ENCODE measurements at places on chromosomes 12 and 14.

DNA sequence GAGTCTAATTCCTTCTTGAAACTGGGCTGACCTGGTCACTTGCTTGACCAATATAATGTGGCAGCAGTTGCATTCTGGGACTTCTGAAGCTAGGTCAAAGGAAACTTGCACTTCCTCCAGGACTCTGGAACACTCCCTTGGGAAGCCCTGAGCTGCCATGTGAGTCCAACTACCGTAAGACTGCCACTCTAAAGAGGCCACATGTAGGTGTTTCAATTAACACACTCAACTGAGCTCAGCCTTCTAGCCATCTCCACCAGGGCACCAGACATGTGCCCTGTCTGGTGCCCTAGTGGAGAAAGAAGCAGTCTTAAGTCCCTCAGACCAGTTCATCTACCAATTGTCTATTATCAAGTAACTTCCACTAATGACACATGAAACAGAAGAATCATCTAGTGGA lies 6.1 kb upstream of the TEP1 start:
- no peak for DNase-seq
- H3K27ac ChIP-seq = no peak overlapping the region
- H3K4me1 ChIP-seq = no peaks in the 10 kb centered on the region
- H3K4me3 ChIP-seq = no peak overlapping the region
- H3K36me3 ChIP-seq = no peaks in the 10 kb centered on the region
- no peaks in the 10 kb centered on the region for H3K27me3 ChIP-seq

DNA sequence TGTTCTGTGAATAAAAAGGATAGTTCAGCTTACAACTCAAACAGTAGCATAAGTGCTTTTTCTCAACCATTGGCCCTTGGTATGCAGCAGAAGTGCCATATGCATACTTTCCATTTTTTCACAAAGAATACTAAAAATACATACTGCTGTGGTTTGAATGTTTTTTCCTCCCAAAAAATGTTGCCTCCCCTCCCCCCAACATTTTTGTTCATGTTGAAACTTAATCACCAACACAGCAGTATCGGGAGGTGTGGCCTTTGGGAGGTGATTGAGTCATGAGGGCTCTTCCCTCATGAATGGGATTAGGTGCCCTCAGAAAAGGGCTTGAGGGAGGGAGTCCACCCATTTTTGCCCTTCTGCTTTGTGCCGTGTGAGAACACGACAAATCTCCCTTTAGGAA lies 198.6 kb downstream of the ESR2 start:
- H3K4me3 ChIP-seq = no peak overlapping the region
- no peak for DNase-seq
- no peaks in the 10 kb centered on the region for H3K4me1 ChIP-seq
- peaks cover 39% of the 10 kb centered on the region for H3K36me3 ChIP-seq
- no peaks in the 10 kb centered on the region for H3K27me3 ChIP-seq
- no peak overlapping the region for H3K27ac ChIP-seq

DNA sequence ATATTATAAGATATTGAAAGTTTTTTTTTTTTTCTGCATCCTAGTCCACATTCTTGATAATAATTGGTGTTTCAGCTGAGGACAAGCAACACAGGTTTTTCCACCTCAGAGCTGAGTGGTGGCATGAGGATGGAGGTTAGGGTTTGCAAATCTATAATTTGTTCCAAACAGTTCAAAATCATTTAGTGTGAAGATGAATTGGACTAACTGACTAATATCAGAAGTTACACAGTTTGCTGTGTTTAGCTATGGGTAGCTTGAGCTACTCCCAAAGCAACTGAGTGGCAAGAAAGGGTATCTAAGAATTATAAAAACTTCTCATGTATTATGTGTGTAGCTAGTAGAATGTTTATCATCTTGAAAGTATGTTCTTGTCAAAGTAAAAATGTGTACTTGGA lies 17.1 kb downstream of the EID3 start:
- no peaks in the 10 kb centered on the region for H3K4me1 ChIP-seq
- H3K4me3 ChIP-seq = no peak overlapping the region

DNA sequence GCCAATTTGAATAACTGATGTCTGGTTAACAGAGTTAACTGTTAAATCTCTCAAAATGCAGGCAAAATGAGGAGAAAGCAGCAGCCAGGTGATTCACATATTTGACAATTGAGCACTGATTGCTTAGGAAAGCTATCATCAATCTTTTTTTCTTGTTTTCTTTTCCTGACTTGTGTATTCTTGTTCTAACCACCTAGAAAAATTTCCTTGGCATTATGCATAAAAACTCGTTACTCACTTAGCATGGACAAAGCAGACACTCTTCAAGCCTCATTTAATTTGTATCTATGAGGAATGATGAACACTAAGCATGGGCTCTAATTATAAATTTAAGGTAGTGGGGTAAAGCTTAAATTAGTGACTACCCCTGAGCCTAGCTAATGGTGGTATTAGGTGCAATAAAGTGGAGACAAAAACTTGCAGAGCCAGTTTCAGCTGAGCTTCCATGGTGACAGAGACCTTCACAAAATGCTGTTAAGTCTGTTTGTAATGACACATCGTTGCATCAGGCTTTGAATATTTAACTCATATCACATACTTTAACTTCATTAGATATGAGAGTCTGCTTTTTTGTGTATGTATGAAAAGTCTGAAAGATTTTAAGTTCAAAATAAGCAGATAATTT lies 52.0 kb downstream of the RASSF9 start:
- no peak overlapping the region for H3K4me3 ChIP-seq
- H3K27me3 ChIP-seq = no peaks in the 10 kb centered on the region
- no peaks in the 10 kb centered on the region for H3K4me1 ChIP-seq
- H3K36me3 ChIP-seq = no peaks in the 10 kb centered on the region
- DNase-seq = no peak

DNA sequence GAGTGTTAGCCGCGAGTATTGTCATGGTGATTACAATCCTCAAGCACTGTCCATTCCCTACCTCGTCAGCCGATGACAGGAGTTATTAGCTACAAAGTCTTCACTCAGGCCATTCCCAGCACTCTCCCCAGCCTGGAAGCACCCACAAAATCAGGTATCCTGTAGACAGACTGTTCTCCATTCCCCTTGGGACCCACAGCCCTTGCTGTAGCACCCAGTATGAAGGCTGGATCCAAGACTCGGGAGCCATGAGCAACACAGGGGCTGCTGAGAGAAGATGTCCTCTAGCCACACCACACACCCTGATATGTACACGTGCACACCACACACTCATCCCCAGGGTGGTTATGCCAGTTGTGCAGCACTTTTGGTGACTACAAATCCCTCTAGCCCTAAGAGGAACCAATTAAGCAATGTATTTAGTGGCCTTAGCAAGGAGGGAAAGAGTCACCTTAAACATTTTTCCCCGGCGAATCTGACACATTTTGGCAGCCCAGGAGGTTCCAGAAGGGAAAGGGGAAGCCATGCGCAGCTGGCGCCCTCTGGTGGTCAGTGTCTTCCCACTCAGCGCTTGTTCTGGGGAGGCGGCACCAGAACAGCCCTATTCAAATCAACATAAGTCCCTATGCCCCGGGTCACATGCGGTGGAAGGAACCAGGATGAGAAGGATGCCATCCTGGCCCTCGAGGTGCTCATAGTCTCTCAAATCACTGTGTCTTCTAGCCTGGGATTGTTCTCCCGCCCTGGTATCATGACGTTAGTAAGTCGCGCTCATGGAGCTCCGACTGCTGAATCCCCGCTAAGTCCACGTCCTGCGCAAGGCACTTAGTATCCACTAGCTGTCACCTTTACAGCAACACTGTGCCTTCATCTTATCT lies 96.9 kb downstream of the GCH1 start:
- H3K4me3 ChIP-seq = peak overlapping the region; percentile 42
- no peak overlapping the region for H3K27ac ChIP-seq
- H3K4me1 ChIP-seq = peaks cover 7% of the 10 kb centered on the region
- H3K36me3 ChIP-seq = no peaks in the 10 kb centered on the region
- no peaks in the 10 kb centered on the region for H3K27me3 ChIP-seq

- no peaks in the 10 kb centered on the region for H3K27me3 ChIP-seq
- peak overlapping the region; percentile 66 for H3K4me3 ChIP-seq
- no peaks in the 10 kb centered on the region for H3K36me3 ChIP-seq
- peak; percentile 79 for DNase-seq
- H3K27ac ChIP-seq = peak overlapping the region; percentile 72
These were observed 700 bp downstream of the SLC35E3 start for GRCh38 chr12:68746572-68747180.

- no peaks in the 10 kb centered on the region for H3K27me3 ChIP-seq
- H3K4me1 ChIP-seq = no peaks in the 10 kb centered on the region
- H3K27ac ChIP-seq = no peak overlapping the region
These were observed 1.5 kb upstream of the KSR2 start for GRCh38 chr12:117970334-117970733.

DNA sequence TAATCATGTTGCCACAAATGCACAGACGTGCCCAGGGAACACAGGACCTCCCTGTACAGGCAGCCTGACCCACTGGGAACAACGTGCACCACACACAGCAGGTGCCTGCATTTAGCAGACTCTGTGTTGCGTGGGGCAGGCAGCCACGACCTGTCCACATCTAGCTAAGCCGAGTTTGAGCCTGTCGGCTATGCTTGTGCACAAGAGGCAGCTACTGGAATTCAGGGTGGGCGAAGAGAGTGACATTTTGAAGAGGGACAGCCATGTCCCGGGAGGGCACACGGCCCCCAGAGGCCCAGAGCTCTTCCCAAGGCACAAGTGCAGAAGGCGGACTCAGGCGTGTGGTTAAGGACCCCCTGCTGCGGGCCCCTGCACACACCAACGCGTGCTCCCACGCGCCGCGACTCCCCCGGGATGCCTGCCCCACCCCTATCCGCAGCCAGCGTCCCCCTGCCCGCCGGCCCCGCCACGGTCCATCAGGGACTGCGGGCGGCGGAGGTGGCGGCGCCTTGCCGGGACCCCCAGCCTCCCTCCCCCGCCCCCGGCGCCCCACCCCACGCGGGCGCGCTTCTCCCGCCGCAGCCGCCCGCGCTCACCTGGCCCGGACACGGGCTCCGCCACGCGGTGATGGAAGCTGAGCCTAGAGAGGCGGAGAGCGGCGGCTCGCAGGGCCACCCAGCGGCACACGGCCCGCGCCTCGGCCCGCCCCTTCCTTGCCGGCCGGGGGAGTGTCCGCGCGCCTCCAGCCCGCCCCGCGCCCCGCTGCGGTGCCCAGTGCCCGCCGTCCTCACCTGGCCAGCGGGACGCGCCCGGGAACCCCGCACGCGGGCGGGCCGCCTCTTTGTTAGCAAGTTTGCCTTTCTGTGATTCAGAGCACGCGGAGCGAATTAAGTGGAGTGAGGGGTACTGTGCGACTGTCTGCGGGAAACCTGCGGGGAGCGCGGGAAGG lies 125.3 kb upstream of the PRMT8 start:
- peak overlapping the region; percentile 47 for H3K4me3 ChIP-seq
- H3K27ac ChIP-seq = no peak overlapping the region
- no peak for DNase-seq
- H3K4me1 ChIP-seq = no peaks in the 10 kb centered on the region
- H3K27me3 ChIP-seq = no peaks in the 10 kb centered on the region

DNA sequence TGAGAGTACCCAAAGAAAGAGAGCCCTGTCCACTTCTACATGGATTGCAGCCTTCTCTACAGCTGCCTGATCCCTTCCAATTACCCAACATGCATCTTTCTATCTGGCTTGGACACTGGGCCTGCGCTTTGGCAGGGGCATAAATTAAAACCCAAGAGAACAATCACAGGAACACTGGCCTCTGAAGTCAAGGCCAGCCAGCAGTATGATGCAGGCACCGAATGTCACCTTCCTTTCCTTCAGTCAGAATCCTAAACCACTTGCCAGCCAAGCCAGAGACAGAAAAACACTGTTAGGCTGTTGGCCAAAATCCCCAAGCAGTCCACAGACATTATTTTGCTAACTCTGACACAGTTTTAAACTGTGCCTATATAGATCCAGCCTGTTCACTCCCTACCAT lies 113.7 kb downstream of the DUSP6 start:
- no peak for DNase-seq
- H3K36me3 ChIP-seq = no peaks in the 10 kb centered on the region
- H3K4me1 ChIP-seq = peaks cover 5% of the 10 kb centered on the region
- no peaks in the 10 kb centered on the region for H3K27me3 ChIP-seq
- no peak overlapping the region for H3K4me3 ChIP-seq

DNA sequence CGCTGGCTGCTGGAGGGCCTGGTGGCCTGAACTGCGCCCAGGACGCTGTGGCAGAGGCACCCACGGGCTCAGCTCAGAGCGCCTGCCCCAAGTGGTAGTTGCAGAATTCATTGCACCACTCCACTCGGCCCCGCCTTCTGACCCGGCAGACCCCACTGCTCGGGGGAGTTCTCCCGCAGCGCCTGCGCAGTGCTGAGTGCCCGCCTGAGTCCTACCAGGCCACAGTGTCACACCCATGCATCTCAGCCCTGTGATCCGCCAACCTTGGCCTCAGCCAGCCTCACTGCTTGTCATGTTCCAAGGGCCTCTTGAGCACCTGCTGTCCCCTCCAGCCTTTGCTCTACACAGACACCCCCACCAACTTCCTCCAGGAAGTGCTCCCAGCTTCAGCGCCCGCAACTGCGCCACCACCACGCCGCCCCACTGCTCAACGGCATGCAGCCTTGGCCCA lies 12.2 kb downstream of the DEGS2 start:
- H3K4me1 ChIP-seq = no peaks in the 10 kb centered on the region
- peaks cover 4% of the 10 kb centered on the region for H3K36me3 ChIP-seq
- DNase-seq = no peak
- H3K27ac ChIP-seq = no peak overlapping the region
- H3K27me3 ChIP-seq = no peaks in the 10 kb centered on the region

DNA sequence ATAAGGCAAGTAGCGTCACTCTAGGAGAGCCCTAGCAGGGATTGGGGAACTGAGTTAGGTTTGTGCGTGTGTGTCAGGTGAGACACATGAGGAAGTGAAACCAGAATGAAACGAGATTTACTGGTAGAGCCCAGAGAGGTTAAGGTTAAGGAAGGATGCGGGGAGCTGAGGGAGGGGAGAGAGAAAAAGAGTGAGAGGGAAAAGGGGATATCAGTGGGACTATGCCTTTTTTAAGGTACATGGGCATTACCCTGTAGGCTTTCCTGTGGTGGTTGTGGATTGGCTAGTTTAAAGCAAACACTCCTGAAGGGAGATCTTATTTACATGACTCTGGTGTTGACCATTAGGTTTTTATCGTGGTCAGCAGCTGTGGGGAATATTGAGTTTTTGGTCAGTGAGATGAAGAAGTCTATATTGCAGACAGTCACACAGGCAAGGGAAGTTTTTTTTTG lies 13.9 kb downstream of the ZDHHC17 start:
- no peaks in the 10 kb centered on the region for H3K36me3 ChIP-seq
- no peak overlapping the region for H3K27ac ChIP-seq
- H3K27me3 ChIP-seq = no peaks in the 10 kb centered on the region
- H3K4me3 ChIP-seq = no peak overlapping the region
- H3K4me1 ChIP-seq = no peaks in the 10 kb centered on the region
- no peak for DNase-seq
